Fibroblast of skin of back (primary cell): ENCODE measurements at places on chromosomes 5 and 9.

DNA sequence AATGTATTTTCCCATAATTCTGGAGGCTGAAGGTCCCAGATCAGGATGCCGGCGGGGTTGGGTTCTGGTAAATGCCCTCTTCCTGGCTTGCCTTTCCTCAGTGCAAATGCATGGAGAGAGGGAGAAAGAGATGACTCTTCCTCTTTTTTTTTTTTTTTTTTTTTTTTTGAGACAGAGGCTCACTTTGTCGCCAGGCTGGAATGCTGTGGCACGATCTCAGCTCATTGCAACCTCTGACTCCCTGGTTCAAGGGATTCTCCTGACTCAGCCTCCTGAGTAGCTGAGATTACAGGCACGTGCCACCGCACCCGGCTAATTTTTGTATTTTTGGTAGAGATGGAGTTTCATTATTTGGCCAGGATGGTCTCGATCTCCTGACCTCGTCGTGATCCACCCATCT lies 300.0 kb upstream of the TAS2R1 start:
- DNase-seq, result peak; percentile 52

- DNase-seq, result no peak
Observed at GRCh38 chr5:124410539-124411488, 335.6 kb downstream of the ZNF608 start.

DNA sequence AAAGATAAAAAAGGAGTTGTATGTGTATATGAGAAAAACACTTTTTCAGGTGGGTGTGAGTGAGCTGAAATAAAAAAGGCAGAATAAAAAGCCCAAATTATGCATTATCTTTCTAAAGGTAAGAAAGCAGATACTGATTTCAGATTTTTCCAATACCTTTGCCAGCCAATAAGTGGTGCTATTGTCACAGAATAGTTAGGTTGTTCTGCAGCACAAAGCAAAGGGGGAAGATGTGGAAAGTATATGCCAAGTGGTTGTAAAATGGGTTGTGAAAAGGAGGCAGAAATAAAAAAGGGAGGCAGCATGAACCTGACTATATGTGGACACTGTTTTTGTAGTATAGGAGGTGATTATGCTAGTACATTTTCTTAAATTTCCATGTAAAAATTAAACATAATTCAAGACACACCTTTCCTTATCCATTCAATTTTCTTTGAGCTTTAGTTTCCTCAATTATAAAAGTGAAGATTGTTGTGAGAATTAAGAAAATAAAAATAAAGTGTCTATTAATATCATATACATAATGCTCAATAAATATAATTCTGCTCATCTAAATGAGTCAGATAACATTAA lies 106.7 kb downstream of the SMIM15 start:
- DNase-seq, result peak; percentile 54

- peak; percentile 37 for DNase-seq
Observed at GRCh38 chr9:71683598-71684235, 84.6 kb downstream of the CEMIP2 start.

GRCh38 chr9:108784998-108785397 lies 70.8 kb downstream of the ACTL7B start:
- DNase-seq, result peak; percentile 76

DNA sequence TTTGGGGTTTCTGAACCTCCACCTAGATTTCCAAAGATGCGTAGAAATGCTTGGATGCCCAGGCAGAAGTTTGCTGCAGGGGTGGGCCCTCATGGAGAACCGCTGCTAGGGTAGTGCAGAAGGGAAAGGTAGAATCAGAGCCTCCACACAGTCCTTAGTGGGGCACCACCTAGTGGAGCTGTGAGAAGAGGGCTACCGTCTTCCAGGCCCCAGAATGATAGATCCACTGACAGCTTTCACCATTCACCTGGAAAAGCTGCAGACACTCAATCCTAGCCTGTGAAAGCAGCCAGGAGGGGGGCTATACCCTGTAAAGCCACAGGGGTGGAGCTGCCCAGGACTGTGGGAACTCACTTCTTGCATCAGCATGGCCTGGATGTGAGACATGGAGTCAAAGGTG lies 13.3 kb upstream of the HSDL2 start:
- DNase-seq, result no peak

- DNase-seq, result no peak
Observed at GRCh38 chr5:5063533-5063953, 76.6 kb upstream of the ADAMTS16 start.

DNA sequence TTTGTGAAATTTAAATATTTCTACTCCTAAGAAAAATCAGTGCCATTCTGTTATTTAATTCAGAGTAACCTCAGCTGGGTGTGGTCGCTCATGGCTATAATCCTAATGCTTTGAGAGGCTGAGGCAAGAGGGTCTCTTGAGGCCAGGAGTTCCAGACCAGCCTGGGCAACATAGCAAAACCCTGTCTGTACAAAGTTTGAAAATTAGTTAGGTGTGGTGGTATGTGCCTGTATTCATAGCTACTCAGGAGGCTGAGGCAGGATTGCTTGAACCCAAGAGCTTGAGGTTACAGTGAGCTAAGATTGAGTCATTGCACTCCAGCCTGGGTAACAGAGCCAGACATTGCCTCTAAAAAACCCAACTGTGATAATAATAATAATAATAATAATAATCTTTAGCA lies 44.8 kb upstream of the CNTLN start:
- no peak for DNase-seq

DNA sequence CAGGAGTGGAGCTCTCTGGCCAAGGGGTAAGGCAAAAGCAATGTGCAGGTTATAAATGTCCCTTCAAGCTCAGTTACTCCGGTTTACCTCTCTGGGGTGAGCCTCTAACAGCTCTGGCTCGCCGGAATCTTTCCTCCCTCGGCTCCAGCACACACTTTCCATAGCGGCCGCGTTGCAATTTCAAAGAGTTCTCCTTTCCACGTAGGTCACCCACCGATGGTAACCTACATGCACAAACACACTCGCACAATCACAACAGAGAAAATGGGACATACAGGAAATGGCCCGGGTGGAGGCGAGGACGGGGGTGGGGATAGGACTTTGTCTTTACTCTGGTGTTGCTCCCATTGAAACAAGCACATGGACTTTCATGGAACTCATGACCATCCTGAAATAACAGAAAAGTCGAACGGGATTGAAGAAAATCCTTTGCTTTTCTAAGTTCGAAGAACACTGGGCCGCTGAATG lies 1.2 kb downstream of the LHFPL2 start:
- DNase-seq, result peak; percentile 55

DNA sequence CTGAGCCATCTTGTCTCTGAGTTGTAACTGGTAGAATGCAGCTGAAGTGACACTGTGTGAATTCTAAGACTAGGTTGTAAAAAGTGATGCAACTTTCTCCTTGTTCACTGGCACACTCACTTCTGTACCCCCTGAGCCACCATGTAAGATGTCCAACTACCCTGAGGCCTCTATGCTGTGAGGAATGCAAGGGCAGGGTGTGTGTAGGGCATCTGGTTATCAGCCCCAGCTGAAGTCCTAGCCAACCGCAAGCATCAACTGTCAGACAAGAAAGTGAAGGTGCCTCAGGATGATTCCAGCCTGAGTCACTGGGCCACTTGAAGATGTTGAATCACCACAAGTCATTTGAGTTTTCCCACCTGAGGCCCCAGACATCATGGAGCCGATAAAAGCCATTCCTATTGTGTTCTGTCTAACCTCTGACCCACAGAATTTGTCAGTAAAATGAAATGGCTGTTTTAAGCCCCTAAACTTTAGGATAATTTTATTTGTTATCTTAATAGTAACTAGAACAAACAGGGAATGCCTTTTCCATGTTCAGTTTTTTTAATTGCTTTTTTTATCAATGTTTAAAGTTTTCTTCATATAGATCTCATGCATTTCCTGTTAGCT lies 18.7 kb upstream of the RHOBTB3 start:
- peak; percentile 62 for DNase-seq

- no peak for DNase-seq
Observed at GRCh38 chr5:112303685-112304084, 115.4 kb downstream of the EPB41L4A start.

DNA sequence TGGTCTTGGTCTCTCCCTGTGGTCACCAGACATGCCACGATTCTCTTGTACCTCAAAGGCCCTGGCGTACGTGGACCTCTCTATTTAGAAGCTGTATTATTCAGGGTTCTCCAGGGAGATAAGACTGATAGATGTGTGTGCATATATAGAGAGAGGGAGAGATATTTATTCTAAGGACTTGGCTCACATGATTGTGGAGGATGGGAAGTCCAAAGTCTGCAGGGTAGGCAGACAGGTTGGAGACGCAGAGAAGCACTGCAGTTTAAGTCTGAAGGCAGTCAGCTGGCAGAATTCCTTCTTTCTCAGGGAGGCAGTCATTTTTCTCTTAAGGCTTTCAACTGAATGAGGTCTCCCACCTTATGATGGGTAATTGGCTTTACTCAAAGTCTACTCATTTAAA lies 16.3 kb downstream of the C9orf57 start:
- DNase-seq, result no peak

- no peak for DNase-seq
Observed at GRCh38 chr5:174362514-174362913, 317.0 kb downstream of the NSG2 start.

DNA sequence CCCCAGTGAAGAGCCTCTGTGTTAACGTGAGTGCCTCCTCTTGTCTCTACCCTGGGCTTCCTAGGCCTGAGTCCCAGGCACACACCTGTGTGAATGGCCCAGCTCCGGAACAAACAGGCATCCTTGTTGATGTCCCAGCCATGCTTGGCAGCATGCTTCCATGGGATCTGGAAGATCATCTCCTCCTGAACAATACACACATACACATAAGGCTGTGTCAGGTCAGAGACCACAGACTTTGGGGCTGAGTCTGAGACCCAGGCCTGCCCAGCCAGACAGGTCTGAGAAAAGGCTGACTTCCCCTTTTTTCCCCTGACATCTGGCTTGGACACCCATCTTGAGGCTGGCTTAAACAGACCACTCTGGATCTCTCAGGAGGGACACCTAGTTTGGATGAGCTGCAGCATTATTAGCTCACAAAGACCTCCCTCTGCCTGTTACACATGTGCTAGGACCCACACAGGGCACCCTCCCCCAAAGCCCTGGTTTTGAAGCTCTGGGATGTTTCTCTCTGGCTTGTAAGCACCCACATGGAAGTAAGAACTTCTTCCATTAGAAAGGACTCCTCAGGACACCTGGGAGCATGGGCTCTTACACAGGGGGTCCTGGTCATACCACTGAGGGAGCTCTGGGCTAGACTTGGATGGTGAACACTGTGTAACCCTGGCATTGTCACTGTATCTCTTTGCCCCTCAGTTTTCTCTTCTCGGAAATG lies 2.6 kb downstream of the IRF1 start:
- no peak for DNase-seq

DNA sequence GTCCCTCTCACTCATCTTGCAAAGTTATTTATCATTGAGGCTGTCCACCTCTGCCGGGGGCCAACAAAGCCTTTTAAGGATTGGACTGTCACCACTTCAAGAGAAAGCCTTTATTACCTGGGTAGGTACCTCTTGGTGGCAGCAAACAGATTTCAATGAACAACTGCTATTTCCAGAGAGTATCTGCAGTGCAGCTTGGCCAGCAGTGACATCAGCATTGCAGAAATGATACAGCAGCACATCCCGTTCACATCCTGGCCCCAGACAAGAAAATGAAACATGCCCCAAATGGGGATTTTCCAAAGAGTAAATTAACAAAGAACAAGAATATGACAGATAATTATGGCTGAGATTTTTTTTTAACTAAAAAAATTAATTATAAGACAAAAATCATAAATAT lies 2.3 kb upstream of the SPATA6L start:
- no peak for DNase-seq

DNA sequence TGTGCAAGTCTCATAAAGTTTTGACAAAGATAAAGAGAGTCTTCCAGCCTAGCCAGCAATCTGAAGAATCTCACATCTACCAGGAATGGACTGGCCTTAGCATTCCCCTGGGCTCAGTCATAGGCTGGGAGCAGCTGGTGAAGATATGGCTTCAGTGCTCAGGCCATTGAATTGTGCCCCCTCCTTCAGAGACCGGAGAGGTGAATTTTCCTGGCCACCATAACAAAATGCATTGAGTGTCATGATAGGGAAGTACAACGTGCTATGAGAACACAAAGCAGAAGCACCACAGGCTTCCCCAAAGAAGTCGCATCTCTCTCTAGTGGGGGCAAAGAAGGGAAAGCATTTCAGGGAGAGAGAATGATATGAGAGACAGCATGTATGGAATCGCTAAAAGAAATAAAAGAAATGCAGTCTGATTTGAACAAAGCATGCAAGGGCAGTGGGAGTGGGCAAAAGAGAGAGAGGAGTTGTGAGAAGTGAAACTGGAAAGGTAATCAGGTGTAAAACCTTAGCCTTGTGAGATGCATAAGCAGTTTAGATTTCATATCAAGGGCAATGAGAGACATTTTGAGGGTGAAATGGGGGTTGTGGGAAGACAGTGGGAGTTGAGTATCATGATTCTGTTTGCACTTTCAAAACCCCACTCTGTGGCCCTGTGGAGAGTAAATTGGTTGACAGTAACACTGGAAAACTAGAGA lies 57.1 kb upstream of the NMUR2 start:
- DNase-seq, result no peak

DNA sequence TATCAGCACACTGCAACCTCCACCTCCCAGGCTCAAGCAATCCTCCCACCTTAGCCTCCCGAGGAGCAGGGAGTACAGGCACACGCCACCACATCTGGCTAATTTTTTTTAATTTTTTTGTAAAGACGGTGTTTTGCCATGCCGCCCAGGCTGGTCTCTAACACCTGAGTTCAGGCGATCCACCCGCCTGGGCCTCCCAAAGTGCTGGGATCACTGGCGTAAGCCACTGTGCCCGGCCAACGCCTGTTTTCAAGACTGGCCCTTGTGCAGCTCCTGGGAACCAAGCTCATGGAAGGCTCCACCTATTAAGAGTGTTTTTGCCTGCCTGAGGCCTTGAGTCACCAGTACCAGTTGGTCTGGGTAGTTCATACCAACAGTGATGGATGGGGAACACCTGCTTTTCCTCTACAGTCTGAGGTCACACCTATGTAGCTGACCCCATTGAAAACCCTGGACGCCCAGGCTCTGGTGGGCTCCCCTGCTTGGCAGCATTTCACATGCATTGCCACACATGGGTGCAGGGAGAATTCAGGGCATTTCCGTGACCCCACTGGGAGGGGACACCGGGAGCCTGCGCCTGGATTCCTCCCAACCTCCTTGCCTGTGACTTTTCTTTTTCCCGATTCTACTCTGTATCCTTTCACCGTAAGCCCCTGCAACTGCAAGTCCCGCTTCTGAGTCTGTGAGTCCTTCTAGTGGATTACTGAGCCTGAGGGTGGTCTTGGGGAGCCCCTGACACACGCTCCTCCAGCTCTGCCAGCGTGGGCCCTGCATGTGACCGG lies 63.5 kb downstream of the ZNF354C start:
- no peak for DNase-seq

DNA sequence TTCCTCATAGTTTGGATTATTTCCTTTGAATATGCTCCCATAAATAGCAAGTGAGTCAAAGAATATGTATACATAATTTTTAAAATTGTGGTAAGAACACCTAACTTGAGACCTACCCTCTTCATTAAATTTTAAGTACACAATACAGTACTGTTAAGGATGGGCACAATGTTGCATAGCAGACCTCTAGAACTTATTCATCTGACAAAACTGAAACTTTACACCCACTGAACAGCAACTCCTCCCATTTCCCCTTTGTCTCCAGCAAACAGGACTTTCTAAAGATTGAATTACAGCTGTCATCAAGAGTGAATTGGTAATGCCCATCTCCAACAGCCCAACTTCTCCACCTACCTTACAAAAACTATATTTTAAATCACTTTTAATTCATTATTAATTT lies 388.9 kb downstream of the HTR1A start:
- DNase-seq, result no peak
